HepG2 (cell line): ENCODE measurements at places on chromosomes 5 and 9. TPM values are rescaled to one million over a fixed set of nuclear protein-coding genes. Genes with fewer than 3 reads are reported as not detected.

PCDHGB7 gene
- 0.07 and 0.18 TPM in 2 replicates for total RNA-seq

RASGEF1C gene
- not detected in 2 replicates for total RNA-seq

GPRIN1 gene
- total RNA-seq = 2.0 and 2.1 TPM in 2 replicates

CDH12 gene
- total RNA-seq = not detected in 2 replicates

CLIC3 gene
- 0.34 and 0.51 TPM in 2 replicates for total RNA-seq

SLC46A2 gene
- not detected in 2 replicates for total RNA-seq

UNC5A gene
- not detected in 2 replicates for total RNA-seq

DNA sequence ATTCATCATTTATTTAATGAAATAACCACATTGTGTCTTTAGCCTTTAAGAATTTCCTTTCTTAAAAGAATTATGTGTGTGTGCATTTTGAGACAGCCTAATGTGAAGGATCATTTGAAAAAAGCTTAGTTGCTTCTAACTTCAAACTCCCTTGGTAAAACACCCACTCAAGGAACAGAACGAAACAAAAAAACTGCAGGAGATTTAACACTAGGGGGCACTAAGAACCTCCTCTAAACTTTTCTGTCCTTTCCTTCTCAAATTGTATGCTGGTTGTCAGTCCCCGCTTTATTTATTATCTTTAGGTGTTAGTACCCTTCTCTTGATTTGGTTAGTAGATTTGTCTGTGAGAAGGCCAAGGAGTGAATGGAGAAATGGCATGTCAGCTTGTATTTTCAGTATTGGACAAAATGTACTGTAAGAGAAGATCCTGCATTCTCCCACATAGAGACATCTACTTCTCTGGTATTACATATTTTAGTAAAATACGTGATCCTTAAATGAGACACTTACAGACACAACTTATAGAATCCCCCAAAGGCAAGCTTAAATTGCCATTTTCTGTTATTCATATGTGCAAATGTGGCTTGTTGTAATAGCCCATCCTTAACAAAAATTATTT is 229.7 kb downstream of the MRPS30 start:
- no peaks in the 10 kb centered on the region for H3K4me1 ChIP-seq
- H3K27me3 ChIP-seq = no peaks in the 10 kb centered on the region
- DNase-seq = peak; percentile 14

GRCh38 chr5:28156981-28157380 is 1118.6 kb upstream of the CDH9 start:
- no peaks in the 10 kb centered on the region for H3K4me1 ChIP-seq
- no peaks in the 10 kb centered on the region for H3K36me3 ChIP-seq
- no peaks in the 10 kb centered on the region for H3K27me3 ChIP-seq
- DNase-seq = no peak
- H3K27ac ChIP-seq = no peak overlapping the region

DNA sequence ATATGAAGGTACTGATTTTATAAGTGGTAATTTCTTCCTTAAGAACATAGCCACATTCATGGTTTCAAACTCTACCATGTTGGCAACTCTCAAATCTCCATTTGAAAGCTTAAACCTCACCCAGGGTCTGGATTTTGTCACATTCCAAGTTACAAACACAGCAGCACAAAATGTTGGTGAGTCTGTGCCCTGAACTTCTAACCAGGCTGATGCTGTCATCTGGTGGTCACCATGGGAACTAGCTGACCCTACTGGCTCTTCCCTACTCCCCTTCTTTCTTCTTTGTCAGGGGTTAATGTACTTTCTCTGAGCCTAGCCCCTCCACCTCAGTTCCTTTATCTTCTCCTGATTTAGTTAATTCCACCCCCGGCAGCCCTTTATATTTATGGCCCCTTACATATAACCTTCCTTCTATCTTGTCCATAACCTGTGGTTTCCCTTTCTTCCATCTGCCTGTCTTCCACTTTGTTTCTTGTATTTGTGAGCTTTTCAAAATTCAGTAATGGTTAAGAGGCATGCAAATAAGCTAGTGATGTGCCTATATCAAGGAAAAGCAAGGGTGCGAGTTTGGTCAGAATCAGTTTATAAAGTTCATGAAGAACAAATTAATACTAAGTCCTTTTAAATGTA is 35.9 kb downstream of the TGFBR1 start:
- no peak overlapping the region for H3K27ac ChIP-seq
- peaks cover 28% of the 10 kb centered on the region; the same call in 2 of the 3 replicates for H3K36me3 ChIP-seq
- no peaks in the 10 kb centered on the region for H3K27me3 ChIP-seq
- peak; percentile 35 for DNase-seq
- no peak overlapping the region for H3K4me3 ChIP-seq
- H3K4me1 ChIP-seq = no peaks in the 10 kb centered on the region

GRCh38 chr5:13624283-13625074 is 320.0 kb downstream of the DNAH5 start:
- no peaks in the 10 kb centered on the region for H3K36me3 ChIP-seq
- H3K27me3 ChIP-seq = no peaks in the 10 kb centered on the region
- DNase-seq = no peak
- H3K27ac ChIP-seq = no peak overlapping the region
- no peak overlapping the region for H3K4me3 ChIP-seq

GRCh38 chr5:84436866-84437265 is 52.2 kb upstream of the EDIL3 start:
- no peak for DNase-seq
- no peaks in the 10 kb centered on the region for H3K4me1 ChIP-seq
- H3K27me3 ChIP-seq = no peaks in the 10 kb centered on the region
- H3K27ac ChIP-seq = no peak overlapping the region
- H3K36me3 ChIP-seq = no peaks in the 10 kb centered on the region

GRCh38 chr5:24491490-24491889 is 153.3 kb downstream of the CDH10 start:
- no peaks in the 10 kb centered on the region for H3K27me3 ChIP-seq
- no peak overlapping the region for H3K4me3 ChIP-seq

DNA sequence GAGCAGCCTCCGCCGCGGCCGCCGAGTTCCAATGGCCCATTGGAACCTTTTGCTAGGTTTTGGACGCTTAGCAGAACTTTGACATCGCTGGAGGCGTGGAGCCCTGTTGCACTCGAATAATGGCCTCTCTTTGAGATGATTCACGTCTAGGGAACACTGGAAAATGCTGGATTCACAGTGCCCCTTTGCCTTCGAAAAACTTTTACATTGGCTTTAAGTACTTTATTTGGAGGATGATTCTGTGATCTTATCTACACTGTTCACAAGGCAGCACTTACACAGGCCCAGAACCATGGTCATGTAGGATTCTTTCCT is 536 bp upstream of the PPIC start:
- H3K27me3 ChIP-seq = no peaks in the 10 kb centered on the region
- H3K4me3 ChIP-seq = peak overlapping the region; percentile 73
- no peak for DNase-seq
- no peaks in the 10 kb centered on the region for H3K36me3 ChIP-seq
- H3K27ac ChIP-seq = no peak overlapping the region

GRCh38 chr5:38382898-38383297 is 124.5 kb downstream of the EGFLAM start:
- peak; percentile 85 for DNase-seq
- no peaks in the 10 kb centered on the region for H3K36me3 ChIP-seq
- H3K27ac ChIP-seq = no peak overlapping the region
- H3K4me1 ChIP-seq = peaks cover 6% of the 10 kb centered on the region; the same call in 1 of the 2 replicates
- H3K4me3 ChIP-seq = no peak overlapping the region
